Stimulated activated naive B cell treated with anti-CD40 and anti-IgM and Interleukin-4, amounts not matched to agents 10 μg/mL and 1 μg/mL and 100 μg/mL, for 72 hours (primary cell): ENCODE measurements at places on chromosomes 11 and 22.

DNA sequence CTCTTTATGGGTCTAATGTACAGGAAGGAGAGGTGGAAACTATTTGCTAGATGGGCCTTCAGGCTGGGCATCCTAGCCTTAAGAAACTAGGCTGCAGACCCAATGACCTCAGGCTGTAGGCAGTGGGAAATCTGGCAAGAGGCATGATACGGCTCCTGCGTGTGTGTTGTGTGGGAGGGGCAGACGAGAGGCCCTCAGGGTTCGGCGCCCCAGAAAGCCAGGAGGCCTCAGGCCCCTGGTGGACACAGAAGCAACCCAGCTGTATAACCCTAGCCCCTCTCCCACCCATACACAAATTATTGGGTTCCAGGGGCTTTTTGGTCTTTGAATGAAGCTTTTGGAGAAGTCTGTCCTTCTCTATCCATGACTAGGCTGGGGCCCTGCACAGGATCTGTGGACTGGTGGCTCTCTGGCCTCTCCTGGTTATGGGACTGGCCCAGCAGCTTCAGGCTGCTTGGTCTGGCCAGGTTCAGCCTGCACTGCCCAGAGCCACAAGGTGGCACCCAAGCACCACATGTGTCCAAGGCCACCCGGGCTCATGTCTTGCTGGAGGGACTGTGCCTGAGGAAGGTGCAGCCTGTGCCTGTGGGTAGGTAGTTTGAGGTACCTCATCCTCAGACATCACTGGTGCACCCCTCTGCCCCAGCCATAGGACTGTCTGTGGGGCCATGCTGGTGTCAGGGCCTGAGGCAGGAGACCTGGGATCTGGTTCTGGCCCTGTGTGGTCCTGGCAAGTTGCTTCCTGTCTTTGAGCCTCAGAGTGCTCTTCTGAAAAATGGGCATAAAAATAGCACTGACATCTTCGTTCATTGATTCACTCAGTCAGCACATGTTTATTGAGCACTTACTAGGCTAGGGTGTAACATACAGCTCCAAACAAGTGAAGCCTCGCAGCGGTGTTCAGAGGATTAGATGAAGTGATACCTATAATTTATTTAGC lies 87.5 kb downstream of the RRM1 start:
- DNase-seq, result peak; percentile 31

DNA sequence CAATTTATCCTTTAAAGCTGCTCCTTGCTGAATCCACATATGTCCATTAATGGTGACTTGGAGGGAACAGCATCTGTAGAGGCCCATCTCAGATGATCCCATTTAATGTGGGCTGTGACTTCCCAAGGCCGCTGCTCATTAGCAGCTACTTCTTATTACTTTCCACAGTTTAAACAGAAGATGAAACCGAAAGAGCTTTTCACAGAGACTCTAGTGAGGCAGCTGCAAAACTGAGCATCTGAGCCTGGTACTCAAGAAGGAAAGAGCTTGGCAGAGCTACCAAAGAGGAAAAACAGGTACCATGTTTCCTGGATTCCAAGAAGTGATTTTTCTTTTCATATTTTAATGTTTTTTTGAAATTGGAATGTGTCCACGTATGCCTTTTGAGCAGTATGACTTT lies 110.5 kb upstream of the NARS2 start:
- DNase-seq, result no peak

GRCh38 chr22:30516731-30517130 lies 11.2 kb upstream of the SEC14L4 start:
- DNase-seq, result no peak

GRCh38 chr11:127656116-127656836 lies 655.7 kb upstream of the KIRREL3 start:
- no peak for DNase-seq

- DNase-seq, result no peak
Observed at GRCh38 chr11:71200172-71200716, 52.1 kb downstream of the SHANK2 start.
